Activated naive CD8-positive, alpha-beta T cell treated with anti-CD3 and anti-CD28 coated beads, Interleukin-2, amount 10 ng/mL, durations not matched to agents 7 days and 5 days (primary cell): ENCODE measurements at places on chromosomes 5 and 9. TPM values are rescaled to one million over a fixed set of nuclear protein-coding genes. Genes with fewer than 3 reads are reported as not detected.

The DDX4 gene
- total RNA-seq = 0.28 TPM

The ALDH1A1 gene
- total RNA-seq = 0.69 TPM

GRCh38 chr9:126569036-126569435 lies 44.7 kb upstream of the LMX1B start:
- DNase-seq = no peak

DNA sequence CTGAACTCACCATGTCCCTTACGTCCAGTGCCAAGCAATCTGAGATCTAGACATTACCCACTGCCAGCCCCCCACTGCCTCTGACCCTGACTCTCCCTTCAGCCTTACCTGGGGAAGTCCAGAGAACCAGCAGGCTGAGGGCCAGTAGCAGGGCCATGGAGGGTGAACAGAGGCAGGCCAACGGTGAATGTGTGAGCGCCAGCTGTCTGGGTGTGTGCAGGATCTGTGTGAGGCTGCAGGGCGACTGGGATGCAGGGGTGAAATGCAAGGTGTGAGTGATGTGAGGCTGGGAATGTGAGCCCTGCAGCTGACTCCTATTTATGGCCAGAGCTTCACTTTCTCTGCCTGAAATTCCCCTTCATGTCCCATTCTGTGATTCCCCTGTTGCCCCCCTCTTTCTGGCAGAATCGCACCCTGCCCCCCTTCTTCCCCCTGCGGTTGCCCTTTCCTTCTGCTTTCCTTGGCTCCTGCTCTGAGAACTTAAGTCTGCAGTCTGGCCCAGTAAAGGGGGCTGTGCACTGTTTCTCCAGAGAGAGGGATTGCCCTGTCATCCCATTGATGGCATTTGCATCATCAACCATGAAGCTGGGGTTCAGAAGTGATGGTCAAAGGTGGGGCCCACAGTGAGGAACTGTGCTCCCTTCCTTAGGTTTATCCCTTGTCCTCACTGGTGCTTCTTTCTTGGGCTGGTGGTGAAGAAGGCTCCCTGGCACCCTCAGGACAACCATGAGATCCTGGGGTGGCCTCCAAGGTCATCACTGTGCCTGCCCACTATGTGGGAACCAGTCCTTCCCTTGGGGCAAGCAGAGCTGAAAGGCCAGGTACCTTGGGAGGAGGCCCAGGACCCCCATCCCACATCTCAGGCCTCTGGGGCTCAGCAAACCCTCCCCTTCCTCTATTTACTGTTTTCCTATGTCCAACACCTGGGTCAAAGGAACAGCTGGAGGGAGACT lies at the start of gene CCL19:
TSS of gene CCL19 (minus strand) at position 294 of the 953 bp plus-strand sequence. CDS start at position 157, 137 bp downstream.
- DNase-seq = no peak
